Activated naive CD4-positive, alpha-beta T cell treated with anti-CD3 and anti-CD28 coated beads, Interleukin-2, amount 50 U/mL, for 16 hours (primary cell): ENCODE measurements at places on chromosomes 6 and 20.
A peak's percentile ranks its signal among the peaks of the same experiment; 100 is the strongest.

GRCh38 chr6:15310680-15311079, 64.8 kb downstream of the JARID2 start:
- no peak for DNase-seq

- peak; percentile 82 for DNase-seq
Measured at GRCh38 chr6:692356-692851, 535 bp downstream of the EXOC2 start.

GRCh38 chr6:125722886-125723285, 26.5 kb upstream of the HEY2 start:
- no peak for DNase-seq

- DNase-seq = no peak
Measured at GRCh38 chr20:5770231-5770986, 20.2 kb downstream of the SHLD1 start.

GRCh38 chr20:46204594-46205186, 86.6 kb downstream of the CD40 start:
- no peak for DNase-seq

- DNase-seq = no peak
Measured at GRCh38 chr6:5507131-5507681, 245.9 kb downstream of the FARS2 start.

GRCh38 chr6:17585766-17586490, 14.2 kb upstream of the FAM8A1 start:
- DNase-seq = no peak

DNA sequence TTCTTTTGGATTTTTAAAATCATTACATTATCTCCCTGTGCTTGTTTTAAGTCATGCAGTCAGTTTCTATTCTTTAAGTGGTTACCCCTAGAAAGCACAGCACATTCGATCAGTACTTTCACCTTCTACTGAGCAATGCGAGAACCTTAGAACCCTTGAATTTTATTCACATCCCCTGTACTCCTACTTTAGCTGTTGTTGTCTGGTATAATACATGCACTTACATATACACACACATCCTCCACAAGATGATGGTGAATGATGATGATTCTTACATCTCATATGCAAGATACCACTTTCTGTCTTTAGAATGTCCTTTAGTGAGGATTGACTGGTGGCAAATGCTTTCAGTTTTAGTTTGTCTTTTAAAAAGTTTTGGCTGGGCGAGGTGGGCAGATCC, 5.7 kb downstream of the CDC40 start:
- no peak for DNase-seq

DNA sequence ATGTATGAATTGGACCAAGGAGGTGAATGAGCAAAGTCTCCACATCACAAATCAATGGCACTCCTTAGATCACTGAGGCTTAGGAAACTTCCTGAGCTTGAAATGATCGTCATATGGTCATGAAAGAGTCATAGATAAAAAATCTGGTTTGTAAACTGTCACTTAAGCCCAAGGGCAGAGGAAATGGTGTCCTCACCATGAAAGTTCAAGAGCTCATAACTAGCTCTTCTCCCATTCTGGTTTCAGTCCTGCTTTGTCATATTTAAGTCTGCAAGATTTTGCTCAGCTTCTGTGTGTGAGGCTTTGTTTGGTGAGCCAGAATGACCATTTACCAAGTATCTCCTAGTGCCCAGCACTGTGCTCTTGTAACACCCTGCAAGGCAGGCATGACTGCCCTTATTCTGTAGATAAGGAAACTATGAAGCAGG, 60.5 kb downstream of the GJA10 start:
- DNase-seq = no peak

DNA sequence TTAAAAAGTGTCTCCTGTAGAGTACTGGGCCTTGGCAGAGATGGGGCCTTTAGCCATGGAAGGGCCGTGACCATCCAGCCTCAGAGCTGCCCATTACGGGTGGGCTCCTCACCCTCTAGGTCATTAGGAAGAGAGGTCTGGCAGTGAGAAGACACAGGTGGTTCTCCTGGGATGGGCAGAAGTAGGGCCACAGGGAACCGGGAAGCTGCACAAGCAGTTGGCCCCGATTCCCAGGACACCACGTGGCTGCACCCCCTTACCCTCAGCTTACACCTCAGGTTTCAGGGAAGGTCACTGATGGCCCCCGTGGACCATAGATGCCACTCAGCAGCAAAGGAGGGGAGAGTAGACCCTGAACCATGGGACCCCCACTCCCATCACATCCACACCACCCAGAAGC, 1.6 kb downstream of the RAET1G start:
- DNase-seq = no peak

DNA sequence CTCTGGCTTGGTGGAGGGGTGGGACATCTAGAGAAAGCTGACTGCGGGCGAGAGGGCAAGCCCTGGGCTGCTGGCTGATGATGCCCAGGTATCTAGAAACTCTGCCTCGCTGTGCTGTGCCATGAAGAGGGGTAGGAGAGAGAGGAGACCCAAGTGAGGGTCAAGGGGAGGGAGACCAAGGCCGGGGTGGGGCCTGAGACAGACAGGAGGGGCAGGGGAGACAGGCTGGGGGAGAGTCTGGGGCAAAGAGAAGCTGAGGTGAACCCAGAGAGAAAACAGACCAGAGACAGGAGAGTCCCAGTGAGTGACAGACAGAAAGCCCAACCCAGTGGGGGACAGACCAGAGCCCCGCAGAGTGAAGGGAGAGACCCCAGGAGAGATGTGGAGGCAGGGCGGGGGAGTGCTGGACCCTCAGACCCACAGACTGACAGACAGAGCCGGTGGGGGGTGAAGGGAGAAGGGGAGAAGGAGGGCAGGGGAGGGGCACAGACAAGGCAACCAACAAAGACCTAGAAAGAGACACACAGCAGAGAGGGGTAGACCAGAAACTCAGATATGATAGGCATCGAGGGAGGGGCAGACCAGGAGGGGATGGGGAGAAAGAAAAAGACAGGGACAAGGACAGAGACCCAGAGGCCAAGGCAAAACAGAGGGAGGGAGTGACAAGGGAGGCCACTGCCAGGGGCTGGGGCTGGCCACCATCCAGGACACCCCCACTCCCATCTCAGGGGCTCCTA, 5.9 kb downstream of the TEAD3 start:
- DNase-seq = no peak

DNA sequence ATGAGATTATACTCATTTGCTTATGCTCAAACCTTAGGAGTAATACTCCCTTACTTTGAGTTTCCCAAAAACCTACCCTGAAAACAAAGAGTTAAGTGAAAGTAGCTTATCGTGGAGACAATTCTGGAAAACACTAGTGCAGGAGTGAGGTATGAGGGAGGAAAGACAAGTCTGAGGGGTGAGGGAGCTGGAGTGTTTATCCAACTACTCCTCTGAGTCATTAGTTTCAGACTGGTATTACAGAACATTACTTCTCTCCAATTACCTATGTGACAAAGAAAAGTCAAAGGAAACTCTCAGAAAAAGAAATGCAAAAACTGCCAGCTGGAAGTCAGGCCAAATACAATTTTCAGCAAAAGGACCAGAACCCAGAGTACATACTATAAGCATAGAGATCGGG, 171.1 kb upstream of the SPTLC3 start:
- no peak for DNase-seq

- no peak for DNase-seq
Measured at GRCh38 chr6:45351667-45352066, 23.5 kb downstream of the RUNX2 start.

- no peak for DNase-seq
Measured at GRCh38 chr6:15176816-15177370, 69.0 kb upstream of the JARID2 start.

- DNase-seq = no peak
Measured at GRCh38 chr6:153069897-153070296, 61.2 kb downstream of the RGS17 start.

GRCh38 chr6:135680964-135681913, 170.3 kb upstream of the PDE7B start:
- DNase-seq = no peak

DNA sequence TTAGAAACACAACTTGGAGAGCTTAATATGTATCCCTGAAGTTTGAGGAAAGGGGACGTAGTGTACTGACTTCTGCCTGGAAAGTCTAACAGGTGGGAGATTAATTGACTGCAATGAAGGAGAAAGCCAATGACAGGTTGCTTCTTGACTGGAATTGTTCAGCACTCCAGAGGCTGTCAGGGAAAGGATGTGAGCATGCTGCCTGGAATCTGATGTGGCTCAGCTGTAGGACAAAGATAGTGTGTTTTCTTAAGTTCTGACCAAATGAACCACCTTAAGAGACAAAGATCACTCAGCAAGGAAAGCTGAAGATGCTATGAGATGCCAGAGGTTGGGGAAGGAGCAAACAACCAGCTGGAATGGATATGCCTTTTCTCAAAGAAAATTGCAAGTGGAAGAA, 185.8 kb downstream of the PHF3 start:
- DNase-seq = no peak

GRCh38 chr6:117142995-117143394, 122.4 kb upstream of the VGLL2 start:
- DNase-seq = no peak

DNA sequence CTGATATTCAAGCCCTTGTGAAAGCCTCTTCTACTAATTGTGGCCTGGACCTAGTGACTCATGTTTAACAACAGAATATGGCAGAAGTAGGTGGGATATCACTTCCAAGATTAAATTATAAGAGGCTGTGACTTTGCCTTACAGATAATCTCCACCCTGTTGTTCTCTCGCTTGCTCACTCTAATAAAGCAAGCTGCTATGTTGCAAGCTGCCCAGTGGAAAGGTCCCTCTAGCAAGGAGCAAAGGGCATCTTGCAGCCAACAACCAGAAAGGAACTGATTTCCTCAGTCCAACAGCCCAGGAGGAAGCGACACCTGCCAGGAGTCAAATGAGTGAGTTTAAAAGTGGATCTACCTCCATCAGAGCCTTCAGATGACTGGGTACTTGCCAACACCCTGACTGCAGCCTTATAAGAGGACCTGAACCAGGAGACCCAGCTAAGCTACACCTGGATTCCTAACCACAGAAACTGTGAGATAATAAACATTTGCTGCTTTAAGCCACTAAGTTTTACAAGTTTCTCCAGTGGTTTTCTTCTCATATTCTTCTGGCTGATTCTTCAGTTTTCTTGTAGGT, 112.6 kb downstream of the FRK start:
- no peak for DNase-seq

DNA sequence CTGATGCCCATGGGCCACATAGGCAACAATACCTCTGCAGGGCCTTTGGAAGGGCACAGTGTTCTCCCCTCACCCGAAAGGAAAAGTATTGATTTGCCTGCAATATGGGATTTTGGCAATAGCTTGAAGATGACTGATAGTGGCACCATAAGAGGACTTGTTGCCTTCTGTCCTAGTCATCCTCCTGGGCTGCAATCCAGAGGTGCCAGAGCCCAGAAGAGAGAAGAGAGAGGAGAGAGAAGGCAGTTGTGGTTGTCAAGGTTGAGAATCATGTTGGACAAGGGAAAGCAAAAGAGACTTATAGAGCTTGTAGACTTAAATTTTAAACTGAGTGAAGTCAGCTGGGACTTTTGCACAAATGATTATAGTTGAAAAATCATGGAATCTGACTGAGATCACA, 14.6 kb downstream of the HDGFL1 start:
- DNase-seq = no peak

DNA sequence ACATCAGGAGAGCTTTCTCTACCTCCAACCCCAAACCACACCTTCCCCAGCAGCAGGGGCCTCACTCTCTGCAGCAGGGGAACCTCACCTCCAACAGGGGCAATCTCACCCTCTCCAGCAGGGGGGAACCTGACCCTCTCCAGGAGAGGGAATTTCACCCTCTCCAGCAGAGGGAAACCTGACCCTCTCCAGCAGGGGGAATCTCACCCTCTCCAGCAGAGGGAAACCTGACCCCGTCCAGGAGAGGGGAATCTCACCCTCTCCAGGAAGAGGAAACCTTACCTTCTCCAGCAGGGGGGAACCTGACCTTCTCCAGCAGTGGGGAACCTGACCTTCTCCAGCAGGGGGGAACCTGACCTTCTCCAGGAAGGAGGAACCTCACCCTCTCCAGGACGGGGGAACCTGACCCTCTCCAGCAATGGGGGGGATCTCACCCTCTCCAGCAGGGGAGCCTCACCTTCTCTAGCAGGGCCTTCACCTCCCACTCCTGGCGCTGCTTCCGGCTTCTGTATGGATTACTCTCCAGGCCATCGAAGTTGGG, 3.1 kb downstream of the B3GALT4 start:
- DNase-seq = no peak

DNA sequence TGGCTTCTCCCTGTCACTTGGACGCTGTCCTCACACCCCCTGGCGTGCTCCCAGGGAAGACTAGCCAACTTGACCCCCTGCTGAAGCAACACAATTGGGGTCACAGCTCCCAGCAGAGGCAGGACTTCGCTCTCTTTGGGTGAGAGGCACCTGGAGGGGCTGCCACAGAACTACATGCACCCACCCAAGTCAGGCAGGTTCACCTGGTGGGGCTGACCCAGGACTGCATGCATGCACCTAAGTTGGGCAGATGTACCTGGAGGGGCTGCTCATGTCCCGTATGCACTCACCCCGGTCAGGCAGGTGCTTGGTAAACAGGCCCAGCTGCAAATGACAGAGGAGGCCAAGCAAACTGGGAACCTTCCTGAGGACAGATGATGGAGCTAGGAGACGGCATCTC, 154.3 kb upstream of the RPS6KA2 start:
- no peak for DNase-seq

DNA sequence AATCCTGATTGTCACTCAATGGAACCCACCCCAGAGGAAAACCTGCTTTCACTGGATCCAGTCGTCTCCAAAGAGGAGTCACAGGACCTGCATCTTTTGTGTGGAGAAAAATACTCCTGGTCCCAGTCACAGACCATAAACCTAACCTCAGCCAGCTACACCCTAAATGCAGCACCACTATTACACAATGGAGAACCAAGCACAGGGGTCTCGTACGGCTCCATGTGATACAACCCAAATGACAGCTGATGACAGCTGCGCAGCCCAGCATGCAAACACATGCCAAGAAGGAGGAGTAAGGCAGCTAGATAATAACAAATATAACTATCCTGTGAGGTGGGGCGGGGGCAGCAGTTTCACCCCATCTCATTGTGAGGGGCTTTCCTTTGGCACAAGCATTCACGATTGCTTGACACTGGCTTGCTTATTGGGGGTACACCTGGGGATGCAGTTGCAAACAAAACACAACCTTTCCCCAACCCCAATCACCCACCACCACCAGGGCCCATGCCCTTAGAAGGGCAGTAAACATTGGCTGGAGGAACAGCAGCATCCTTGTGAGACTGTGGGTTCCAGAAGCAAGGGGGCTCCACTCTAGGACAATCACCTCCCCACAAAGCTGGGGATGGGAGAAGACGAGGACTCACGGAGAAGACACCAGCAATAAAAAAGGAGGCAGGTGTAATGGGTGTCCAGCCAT, 51.5 kb downstream of the TRERF1 start:
- DNase-seq = no peak

DNA sequence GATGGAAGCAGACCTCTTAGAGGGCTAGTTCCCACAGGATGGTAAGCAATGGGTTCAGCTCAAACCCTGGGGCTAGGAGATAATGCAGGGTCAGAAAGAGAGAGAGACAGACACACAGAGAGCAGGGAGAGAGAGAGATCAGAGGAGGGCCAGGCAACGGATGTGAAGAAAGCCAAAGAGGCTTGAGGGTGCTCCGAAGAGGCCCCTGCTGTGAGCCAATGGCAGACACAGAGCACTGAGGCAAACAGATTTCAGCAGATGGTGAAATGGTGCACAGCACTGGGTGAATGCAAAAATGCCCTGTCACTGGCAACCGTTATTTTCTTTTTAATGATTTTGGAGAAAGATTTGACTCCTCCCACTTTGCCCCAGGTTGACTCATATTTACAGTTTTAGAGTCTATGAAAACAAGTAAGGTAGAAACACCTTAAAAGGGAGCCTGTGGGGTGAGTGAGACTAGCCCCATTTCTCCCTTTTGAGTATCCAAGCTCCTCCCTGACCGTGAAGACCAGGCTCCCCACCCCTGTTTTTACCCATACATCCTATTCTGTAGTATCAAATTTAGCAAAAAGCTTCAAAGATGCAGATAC, 840 bp downstream of the DEFB132 start:
- DNase-seq = no peak
